ENCODE measurements at places on chromosomes 1 and 21. TPM values are rescaled to one million over a fixed set of nuclear protein-coding genes. Genes with fewer than 3 reads are reported as not detected.
A peak's percentile ranks its signal among the peaks of the same experiment; 100 is the strongest.

GRCh38 chr1:64231654-64232053 lies 28.2 kb downstream of the UBE2U start:
- no peak for DNase-seq

- peak; percentile 66 for DNase-seq
Observed at GRCh38 chr1:40476924-40477677, at the start of gene ZFP69. ZFP69 (plus strand) TSS chr1:40477290; CDS start chr1:40479362, 2,072 bp downstream.

DNA sequence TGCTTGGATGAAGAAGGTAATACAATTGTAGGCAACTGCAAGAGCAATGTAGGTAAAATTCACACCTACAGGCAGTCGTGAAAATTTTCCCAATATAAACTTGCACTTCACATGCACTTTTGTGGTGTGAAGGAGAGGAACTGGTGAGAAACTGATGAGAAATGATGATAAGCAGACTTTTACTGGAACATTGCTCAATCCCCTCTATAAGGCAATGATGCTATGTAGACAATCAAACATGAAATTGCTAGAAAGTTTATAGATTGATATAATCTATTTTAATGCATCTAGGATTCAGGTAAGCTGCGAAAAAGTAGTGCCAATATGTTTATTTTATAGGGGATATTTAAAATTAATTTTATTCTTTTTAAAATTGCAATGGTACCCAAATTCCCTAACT lies 802.2 kb downstream of the KCNT2 start:
- no peak for DNase-seq

GRCh38 chr1:46552357-46553237 lies 1.1 kb upstream of the KNCN start:
- no peak for DNase-seq

DNA sequence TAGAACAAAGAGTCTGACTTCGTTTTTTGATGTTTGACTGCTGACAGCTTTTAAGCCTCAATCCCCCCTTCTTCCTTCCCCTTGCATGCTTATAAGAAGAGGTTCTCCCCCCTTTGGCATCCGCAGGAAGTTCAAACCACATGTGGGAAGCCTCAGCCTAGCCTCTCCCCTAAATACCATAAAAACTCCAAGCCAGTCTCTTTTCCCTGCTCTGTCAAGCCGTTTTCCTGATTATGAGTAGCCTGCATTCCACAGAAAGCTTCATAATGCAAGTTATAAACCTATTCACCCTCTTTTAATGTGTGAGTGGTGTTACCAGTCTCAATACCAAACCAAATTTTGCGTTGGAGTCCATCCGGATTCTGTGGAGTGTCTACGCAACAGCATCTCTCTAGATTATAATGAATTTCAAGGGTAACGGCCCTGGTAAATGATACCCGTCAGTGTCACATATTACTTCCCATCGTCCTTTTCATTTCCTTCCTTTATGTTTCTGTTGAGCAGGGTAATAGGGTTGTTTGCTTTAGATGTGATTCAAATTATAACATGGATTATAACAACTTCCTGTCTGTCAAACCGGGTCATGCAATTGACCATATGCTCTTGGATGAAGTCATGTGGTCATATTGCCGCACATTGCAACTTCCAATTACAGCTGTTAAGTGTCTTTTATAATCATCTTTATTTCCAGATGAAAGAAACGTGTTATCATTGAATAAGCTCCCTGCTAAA lies 717.5 kb downstream of the RWDD3 start:
- no peak for DNase-seq

- no peak for DNase-seq
Observed at GRCh38 chr1:86938450-86938849, 24.0 kb downstream of the HS2ST1 start.

- no peak for DNase-seq
Observed at GRCh38 chr1:22844621-22845020, 128.0 kb downstream of the LACTBL1 start.

Gene SYT11
- total RNA-seq: 4.6 TPM

Gene DPH2
- total RNA-seq: 145 TPM

Gene ASAP3
- total RNA-seq: 0.49 TPM
